ENCODE measurements at places on chromosomes 1 and 21.

- no peak for DNase-seq
Measured at GRCh38 chr1:154726443-154726842, 118.5 kb upstream of the ADAR start.

- no peak for DNase-seq
Measured at GRCh38 chr1:225909477-225909876, 14.6 kb downstream of the PYCR2 start.

- peak; percentile 47 for DNase-seq
Measured at GRCh38 chr1:145926686-145927062, 610 bp downstream of the RBM8A start.

DNA sequence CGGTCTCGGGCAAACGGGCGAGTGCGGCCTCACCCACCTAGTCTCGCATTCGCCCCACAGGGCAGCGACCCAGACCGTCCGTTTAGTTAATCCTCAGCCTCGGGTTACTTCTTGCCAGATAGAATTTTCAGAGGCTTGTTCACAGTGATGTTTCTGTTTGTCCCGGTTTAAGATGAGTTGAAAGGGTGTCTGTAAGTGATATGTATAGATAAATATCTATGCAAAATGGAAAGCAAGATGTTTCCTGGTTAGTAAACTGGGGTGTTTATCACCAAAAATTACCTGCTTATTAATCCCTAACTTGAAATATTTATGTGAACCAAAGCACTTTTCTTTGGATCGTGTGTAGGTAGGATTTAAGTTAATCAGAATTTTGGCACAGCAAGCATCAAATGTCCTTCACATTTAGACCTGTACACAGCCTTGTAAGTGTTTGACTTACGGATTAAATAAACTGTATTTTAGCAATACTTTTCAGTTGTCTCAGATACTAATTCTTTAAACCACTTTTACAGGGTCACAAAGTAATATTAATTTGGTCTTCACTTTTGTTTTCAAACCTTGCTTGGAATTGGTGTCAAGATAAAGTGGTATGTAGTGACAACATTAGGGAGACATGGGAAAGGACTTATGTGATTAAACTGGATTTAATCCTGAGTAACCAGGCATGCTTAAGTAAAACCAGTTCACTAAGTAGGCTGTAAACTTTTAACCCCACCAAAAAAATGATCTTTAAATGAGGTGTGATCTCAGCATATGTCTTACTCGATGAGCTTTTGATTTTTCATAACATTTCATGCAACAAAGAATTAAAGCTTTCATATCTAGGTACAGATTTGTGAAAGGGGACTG lies 914 bp downstream of the ZNF326 start:
- peak; percentile 72 for DNase-seq

- peak; percentile 64 for DNase-seq
Measured at GRCh38 chr1:94209425-94209824, 28.0 kb downstream of the ARHGAP29 start.
